ENCODE measurements at places on chromosomes 7 and 10.

GRCh38 chr7:103810112-103810744 is 179.2 kb downstream of the RELN start:
- peak; percentile 83 for DNase-seq

DNA sequence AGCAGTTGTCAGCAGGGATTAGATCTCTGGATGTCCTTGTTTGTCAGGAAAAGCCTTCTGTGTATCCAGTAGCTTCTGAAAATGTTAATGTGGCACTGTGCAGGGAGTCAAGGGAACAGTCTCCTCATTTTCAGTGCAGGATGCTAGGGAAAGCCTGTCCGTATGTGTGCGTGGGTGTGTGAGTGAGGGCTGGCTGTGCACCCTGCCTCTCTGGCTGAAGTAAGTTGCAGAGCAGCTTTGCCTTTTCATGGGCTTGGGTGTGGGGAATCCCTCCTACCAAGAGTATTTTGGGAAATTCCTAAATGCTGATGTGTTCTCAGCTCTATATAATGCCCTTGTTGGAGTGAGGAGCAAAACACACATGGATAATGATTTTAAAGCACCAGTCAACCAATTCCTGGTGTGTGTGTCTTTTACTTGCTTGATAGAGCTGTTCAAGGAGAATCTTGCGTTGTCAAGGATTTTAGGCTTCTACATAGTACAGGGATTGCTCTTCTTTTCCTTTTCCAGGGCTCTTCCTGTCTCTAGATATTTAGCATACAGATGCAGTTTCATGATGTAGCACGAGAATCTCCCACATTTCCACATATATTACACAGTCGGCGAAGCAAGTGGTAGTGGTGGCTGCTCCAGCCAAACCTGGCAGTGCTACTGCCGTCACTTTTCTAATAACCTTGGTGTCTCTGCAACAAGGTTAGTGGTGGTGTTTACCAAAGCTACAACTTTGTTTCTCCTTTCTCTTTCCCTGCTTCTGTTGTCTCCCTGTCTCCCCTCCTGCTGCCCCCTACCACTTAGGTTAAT is 92.8 kb downstream of the MCU start:
- peak; percentile 78 for DNase-seq

DNA sequence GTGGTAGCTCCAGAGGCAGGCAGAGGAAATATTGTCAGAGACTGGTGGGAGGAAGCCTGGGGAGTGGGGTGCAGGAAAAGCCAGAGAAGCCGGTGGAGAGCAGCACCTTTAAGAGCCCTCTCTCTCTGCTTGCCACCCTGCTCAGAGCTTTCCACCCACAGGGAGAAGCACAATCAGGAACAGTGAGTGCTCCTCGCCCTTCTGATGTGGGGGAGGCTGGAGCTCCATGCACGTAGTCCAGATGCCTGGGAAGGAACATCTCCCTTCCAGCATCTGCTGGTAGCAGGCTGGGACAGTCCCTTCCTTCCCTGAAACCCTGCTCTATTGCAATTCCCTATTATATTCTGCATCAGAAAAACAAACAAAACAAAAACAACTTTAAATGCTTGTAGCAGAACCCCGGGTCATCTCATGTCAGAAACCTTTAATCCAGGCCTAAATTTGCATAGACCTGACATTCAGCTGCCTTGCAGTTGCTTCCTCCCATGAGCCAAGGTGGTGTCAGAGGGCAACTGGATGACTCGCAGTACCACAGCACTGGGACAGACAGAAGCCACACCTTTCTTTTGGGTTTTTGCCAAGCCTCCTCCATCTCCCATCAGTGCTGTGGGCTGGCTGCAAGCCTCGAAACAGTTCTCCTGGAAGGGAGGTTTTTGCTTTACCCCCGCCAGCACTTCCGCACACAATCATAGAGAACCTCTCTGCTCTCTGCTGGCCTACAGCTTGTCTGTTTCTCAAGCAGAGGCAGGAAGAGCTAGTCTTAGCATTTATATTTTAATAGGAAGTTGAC is 13.1 kb downstream of the AVPI1 start:
- DNase-seq: peak; percentile 83

DNA sequence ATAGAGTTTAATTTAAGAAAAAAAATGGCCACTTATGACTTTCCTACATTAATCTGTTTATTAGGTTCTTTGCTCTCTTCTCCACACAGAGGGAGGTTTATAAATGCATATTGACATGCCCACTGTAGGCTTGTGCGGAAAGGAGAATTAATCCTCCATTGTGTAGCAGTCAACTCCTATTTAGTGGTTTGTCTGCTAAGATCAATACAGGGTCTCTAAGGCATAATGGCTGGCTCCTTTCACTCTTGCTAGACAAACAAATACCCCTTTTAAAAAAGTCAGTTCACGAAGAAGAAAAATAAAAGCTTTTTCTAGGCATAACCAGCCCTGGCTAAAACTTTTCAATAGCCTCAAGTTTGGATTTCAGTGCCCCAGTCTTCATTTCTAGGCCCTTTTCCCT is 141.6 kb downstream of the TSPAN12 start:
- DNase-seq: no peak

Data from kidney tubule cell (primary cell).